Upper lobe of right lung (tissue), 1 donor: ENCODE measurements at places on chromosomes 2 and 18.
A peak's percentile ranks its signal among the peaks of the same experiment; 100 is the strongest.

DNA sequence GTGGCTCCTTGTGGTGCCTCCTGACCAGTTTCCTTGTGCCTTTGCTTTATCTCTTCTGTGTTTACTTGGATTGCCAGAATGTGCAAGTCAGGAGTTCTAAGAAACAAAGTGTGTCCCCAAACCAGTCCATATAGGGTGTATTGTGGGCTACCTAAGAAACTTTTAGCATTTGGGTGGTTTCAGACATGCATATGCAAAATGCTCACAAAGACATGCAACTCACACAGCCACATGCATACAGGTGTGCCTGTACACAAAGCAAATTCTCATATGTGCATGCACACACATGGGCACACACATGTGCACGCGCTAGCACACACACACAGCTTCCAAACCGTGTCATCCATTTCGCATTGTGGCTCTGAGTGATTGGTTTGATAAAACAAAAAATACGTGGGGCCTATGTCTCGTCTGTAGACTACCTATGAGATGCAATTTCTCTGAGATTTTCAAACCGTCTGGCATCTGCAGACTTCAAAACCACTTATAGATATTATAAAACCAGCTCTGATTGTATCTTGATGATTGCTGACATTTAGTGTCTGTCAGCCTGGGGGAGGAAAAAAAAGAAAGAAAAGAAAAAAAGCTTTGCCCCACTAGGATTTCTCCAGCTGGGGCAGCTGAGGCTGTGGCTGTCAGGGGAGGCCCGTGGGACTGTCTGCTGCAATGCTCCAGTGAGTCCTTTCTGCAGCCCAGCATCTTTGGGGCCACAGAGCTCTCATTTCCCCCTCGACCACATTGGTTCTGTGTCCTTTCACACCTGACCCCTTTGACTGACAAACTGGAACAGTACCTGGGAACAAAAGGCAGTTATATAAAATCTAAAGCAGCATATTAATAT is 556.1 kb downstream of the CMPK2 start:
- no peaks in the 10 kb centered on the region for H3K4me1 ChIP-seq
- no peak overlapping the region for H3K27ac ChIP-seq
- no peaks in the 10 kb centered on the region for H3K27me3 ChIP-seq
- no peak overlapping the region for H3K4me3 ChIP-seq

DNA sequence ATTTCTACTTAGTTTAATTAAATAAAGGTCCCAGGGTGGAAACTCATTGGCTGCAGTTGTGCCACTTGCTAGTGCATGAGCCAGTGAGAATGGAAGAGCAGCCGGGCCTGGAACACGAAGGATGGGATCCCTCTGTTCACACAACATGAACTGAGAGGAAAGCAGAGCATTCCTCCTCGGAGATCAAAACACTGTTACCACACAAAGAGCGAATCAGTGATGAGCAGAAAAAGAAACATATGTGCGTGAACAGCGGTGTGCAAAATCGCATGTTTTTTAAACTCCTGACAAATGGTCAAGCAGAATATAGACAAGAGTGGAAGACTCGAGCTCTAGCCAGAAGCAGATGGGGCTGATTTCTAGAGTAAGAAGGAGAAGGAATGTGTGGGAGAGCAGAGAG is 28.4 kb upstream of the ANKRD44 start:
- no peak overlapping the region for H3K4me3 ChIP-seq
- H3K4me1 ChIP-seq, result no peaks in the 10 kb centered on the region
- no peak overlapping the region for H3K27ac ChIP-seq
- no peaks in the 10 kb centered on the region for H3K27me3 ChIP-seq
- H3K36me3 ChIP-seq, result no peaks in the 10 kb centered on the region

GRCh38 chr2:120423167-120423943 is 77.4 kb downstream of the INHBB start:
- no peak overlapping the region for H3K27ac ChIP-seq
- no peaks in the 10 kb centered on the region for H3K36me3 ChIP-seq
- no peak overlapping the region for H3K4me3 ChIP-seq
- H3K27me3 ChIP-seq, result no peaks in the 10 kb centered on the region

DNA sequence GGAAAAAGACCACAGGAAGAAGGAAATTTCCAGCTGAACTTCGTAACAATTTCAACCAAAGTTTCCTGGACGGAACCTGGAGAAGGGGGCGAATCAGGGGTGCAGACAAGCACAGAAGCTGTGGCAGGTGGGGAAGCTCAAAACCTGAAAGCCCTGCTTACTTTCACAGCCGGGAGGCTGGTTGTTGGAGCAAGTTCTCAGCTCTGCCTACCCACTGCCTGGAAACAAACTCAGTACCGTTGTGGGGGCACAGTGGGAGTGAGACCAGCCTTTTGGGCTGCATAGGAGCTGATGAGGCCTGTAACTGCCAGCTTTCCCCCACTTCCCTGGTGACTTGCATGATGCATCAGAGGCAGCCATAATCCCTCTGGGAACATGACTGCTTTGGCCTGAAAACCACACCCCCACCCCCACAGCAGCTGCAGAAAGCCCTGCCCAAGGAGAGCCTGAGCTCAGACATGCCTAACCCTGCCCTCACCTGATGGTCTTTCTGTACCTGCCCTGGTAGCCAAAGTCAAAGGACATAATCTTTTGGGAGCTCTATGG is 207.0 kb upstream of the VWC2L start:
- no peaks in the 10 kb centered on the region for H3K27me3 ChIP-seq
- no peak for DNase-seq
- no peak overlapping the region for H3K27ac ChIP-seq
- H3K4me1 ChIP-seq, result no peaks in the 10 kb centered on the region
- H3K4me3 ChIP-seq, result no peak overlapping the region
- H3K36me3 ChIP-seq, result no peaks in the 10 kb centered on the region

- H3K36me3 ChIP-seq, result no peaks in the 10 kb centered on the region
- no peaks in the 10 kb centered on the region for H3K27me3 ChIP-seq
- no peak overlapping the region for H3K27ac ChIP-seq
- no peak overlapping the region for H3K4me3 ChIP-seq
Observed at GRCh38 chr2:4765787-4766530, 926.2 kb upstream of the SOX11 start.

- peak; percentile 63 for DNase-seq
- no peaks in the 10 kb centered on the region for H3K27me3 ChIP-seq
- H3K4me1 ChIP-seq, result no peaks in the 10 kb centered on the region
- H3K27ac ChIP-seq, result no peak overlapping the region
Observed at GRCh38 chr2:185291035-185291647, 447.5 kb upstream of the FSIP2 start.

GRCh38 chr18:57062844-57063243 is 84.0 kb upstream of the BOD1L2 start:
- no peak overlapping the region for H3K4me3 ChIP-seq
- H3K4me1 ChIP-seq, result no peaks in the 10 kb centered on the region
- H3K27me3 ChIP-seq, result no peaks in the 10 kb centered on the region

DNA sequence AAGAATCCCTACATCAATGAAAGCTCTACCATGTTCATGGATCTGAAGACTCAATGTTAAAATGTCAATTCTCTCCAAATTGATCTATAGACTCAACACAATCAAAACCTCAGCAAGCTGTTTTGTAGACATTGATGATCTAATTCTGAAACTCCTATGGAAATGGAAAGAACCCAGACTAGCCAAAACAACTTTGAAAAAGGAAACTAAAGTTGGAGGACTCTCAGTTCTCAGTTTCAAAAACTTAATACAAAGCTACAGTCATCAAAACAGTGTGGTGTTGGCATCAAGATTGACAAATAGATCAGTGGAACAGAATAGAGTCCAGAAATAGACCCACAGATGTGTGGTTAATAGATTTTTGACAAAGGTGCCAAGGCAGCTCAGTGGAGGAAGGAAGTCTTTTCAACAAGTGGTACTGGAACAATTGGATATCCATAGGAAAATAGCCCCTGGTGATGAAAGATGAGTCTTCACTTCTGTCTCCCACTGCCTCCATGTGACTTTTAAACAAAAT is 30.4 kb downstream of the LBH start:
- peaks cover 16% of the 10 kb centered on the region for H3K4me1 ChIP-seq
- DNase-seq, result no peak
- H3K4me3 ChIP-seq, result no peak overlapping the region
- peaks cover 33% of the 10 kb centered on the region for H3K36me3 ChIP-seq
- no peaks in the 10 kb centered on the region for H3K27me3 ChIP-seq

- H3K4me1 ChIP-seq, result no peaks in the 10 kb centered on the region
- no peak overlapping the region for H3K4me3 ChIP-seq
- DNase-seq, result no peak
- peaks cover 9% of the 10 kb centered on the region for H3K36me3 ChIP-seq
- no peak overlapping the region for H3K27ac ChIP-seq
Observed at GRCh38 chr2:31877008-31877407, 133.8 kb downstream of the MEMO1 start.

- no peaks in the 10 kb centered on the region for H3K27me3 ChIP-seq
- no peaks in the 10 kb centered on the region for H3K4me1 ChIP-seq
- DNase-seq, result no peak
- H3K27ac ChIP-seq, result no peak overlapping the region
Observed at GRCh38 chr2:220152281-220152935, 525.0 kb downstream of the SLC4A3 start.

- no peak for DNase-seq
- H3K4me1 ChIP-seq, result no peaks in the 10 kb centered on the region
- peaks cover 14% of the 10 kb centered on the region for H3K36me3 ChIP-seq
- H3K27me3 ChIP-seq, result no peaks in the 10 kb centered on the region
- H3K27ac ChIP-seq, result no peak overlapping the region
Observed at GRCh38 chr2:39359453-39360038, 77.5 kb downstream of the MAP4K3 start.

GRCh38 chr2:50443288-50443687 is 588.6 kb downstream of the NRXN1 start:
- H3K27me3 ChIP-seq, result no peaks in the 10 kb centered on the region
- H3K4me3 ChIP-seq, result no peak overlapping the region
- DNase-seq, result no peak
- no peaks in the 10 kb centered on the region for H3K36me3 ChIP-seq

- H3K27me3 ChIP-seq, result no peaks in the 10 kb centered on the region
- H3K27ac ChIP-seq, result no peak overlapping the region
- no peak for DNase-seq
- no peak overlapping the region for H3K4me3 ChIP-seq
- no peaks in the 10 kb centered on the region for H3K4me1 ChIP-seq
- no peaks in the 10 kb centered on the region for H3K36me3 ChIP-seq
Observed at GRCh38 chr2:187150670-187151069, 297.4 kb downstream of the CALCRL start.

DNA sequence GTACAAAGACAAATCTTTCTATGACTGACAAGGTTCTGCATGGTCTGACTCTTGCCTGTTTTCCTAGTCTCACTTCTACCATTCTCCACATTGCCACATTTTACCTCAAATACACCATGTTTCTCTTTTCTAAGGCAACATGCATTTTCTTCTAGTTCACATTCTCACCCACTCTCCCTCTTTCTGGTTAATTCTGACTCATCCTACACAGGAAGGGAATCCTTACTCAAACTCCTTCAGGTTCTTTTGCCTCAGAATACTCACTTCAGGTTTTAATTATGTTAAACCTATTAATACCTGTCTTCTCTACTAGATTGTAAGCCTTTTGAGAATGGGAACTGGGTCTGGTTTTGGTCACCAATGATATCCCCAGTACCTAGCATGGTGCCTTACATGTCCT is 47.2 kb downstream of the MAP2 start:
- no peak overlapping the region for H3K27ac ChIP-seq
- H3K4me3 ChIP-seq, result no peak overlapping the region
- no peaks in the 10 kb centered on the region for H3K36me3 ChIP-seq
- no peaks in the 10 kb centered on the region for H3K27me3 ChIP-seq
- peaks cover 17% of the 10 kb centered on the region for H3K4me1 ChIP-seq

GRCh38 chr2:240377366-240377765 is 58.1 kb upstream of the GPC1 start:
- DNase-seq, result no peak
- H3K4me1 ChIP-seq, result no peaks in the 10 kb centered on the region
- H3K27ac ChIP-seq, result no peak overlapping the region
- no peak overlapping the region for H3K4me3 ChIP-seq
- no peaks in the 10 kb centered on the region for H3K36me3 ChIP-seq

DNA sequence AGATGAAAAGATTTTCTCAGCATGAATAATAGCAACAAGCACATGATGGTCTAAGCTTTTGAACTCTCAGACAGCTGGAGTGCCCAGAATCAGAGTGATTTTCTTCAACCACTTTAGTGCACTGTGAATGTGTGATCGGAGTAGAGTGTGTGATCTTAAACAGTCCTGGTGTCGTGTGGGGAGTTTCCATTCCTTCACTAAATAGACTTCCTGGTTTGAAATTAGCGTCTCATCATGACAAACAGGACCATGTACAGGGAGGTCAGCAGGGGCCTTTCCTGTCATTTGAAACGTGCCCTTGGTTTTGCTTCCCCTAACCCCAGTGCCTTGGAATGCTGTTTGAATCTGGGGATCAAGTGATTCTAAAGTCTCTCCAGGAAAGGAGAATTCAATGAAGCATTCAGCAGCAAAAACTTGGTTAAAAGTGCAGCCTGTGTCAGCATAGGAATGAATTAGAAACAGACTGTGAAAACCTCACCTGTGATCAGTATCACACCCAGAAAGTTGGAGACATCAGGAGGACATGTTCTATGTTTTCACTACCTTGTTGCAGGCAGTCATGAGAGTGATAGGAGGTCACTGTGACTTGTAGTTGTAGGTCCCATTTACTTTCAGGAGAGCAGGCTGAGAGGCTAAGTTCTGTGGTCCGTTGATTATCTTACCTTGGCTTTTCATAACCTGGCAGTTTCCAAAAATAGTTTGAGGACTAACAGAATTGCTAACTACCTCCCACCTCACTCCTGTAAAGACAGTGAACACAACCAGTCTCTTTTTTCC is 400.3 kb downstream of the MTX2 start:
- H3K27me3 ChIP-seq, result peaks cover 5% of the 10 kb centered on the region
- no peak for DNase-seq
- H3K36me3 ChIP-seq, result no peaks in the 10 kb centered on the region
- no peak overlapping the region for H3K27ac ChIP-seq

- peak overlapping the region; percentile 97 for H3K27ac ChIP-seq
- no peaks in the 10 kb centered on the region for H3K36me3 ChIP-seq
- peaks cover 27% of the 10 kb centered on the region for H3K4me1 ChIP-seq
- DNase-seq, result peak; percentile 76
- peak overlapping the region; percentile 88 for H3K4me3 ChIP-seq
Observed at GRCh38 chr2:121648206-121649148, 785 bp downstream of the CLASP1 start.

DNA sequence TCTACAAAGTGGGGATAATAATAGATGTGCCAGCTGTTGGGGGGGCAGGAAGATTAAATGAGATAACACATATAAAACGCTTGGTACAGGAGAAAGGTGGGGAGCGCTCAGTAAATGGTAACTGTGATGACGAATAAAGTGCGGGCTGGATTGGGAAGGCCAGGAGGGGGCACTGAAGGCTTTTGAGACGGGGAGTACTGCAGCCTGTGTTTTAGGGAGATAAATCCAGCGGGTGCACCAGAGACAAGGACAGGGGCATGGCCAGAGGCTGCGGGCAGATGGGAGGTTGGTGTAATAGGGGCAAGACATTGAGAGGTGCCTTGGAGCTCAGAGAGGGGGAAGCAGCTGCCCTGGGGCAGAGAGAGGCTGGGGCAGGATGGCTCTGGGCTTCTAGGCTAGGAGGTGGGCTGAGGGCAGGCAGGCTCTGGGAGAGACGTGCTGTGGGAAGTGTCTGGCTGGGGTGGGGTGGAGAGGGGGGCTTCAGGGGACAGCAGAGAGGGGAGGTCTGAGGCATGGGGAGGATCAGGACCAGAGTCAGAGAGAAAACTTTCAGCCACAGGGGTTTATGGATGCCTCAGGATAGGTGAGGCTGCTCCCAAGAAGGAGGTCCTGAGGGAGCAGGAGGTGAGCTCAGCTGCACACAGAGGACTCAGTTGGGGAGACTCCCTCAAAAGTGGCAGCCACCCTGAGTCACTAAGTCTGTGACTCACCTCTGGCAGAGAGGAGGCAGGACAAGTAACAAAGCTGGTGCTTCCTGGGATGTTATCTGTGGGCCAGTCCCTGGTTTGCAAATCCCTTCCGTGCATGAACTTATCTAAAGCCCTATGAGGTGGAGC is 18.8 kb downstream of the TEX44 start:
- DNase-seq, result no peak
- H3K4me3 ChIP-seq, result no peak overlapping the region
- H3K27ac ChIP-seq, result peak overlapping the region; percentile 96
- peaks cover 33% of the 10 kb centered on the region for H3K4me1 ChIP-seq
